Sigmoid colon (tissue), 7 donors: ENCODE measurements at places on chromosomes 12 and 14. TPM values are rescaled to one million over a fixed set of nuclear protein-coding genes. Genes with fewer than 3 reads are reported as not detected.
A peak's percentile ranks its signal among the peaks of the same experiment; 100 is the strongest.

- no peaks in the 10 kb centered on the region for H3K27me3 ChIP-seq
- peaks cover 44% of the 10 kb centered on the region for H3K4me1 ChIP-seq
- peak within 1 kb of the TSS; percentile 65 for H3K27ac ChIP-seq
- H3K4me3 ChIP-seq: peak within 1 kb of the TSS; percentile 76
- H3K36me3 ChIP-seq: no peaks in the 10 kb centered on the region
Measured at GRCh38 chr12:48817873-48818830, at the start of gene CACNB3. CACNB3 (plus strand) TSS chr12:48818496; CDS start chr12:48818930, 434 bp downstream.

- peak; percentile 95 for DNase-seq
- no peak overlapping the region for H3K4me3 ChIP-seq
- peak overlapping the region; percentile 64 for H3K27ac ChIP-seq
- peaks cover 16% of the 10 kb centered on the region for H3K4me1 ChIP-seq
- no peaks in the 10 kb centered on the region for H3K27me3 ChIP-seq
- peaks cover 72% of the 10 kb centered on the region for H3K36me3 ChIP-seq
Measured at GRCh38 chr12:57175428-57176138, 28.2 kb upstream of the LRP1-AS start.

DNA sequence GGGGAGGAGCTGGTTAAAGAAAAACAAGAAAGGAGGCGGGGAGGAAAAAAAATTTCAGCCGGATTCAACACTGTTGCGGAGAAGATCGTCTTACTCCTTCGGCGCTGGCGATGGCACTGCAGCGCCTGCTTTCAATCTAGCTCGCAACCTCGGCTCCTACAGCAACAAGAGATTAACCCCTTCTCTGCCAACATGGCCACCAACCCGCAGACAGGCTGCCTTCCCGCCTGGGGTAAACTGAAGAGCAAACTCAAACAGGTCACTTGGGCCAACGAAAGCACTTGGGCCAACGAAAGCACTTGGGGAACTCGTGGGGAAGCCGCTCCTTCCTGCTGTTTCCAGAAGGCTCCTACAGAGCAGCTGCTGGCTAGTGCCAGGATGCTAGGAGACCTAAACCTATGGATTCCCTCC lies 73.7 kb downstream of the CIT start:
- H3K27ac ChIP-seq: no peak overlapping the region
- no peaks in the 10 kb centered on the region for H3K36me3 ChIP-seq
- H3K27me3 ChIP-seq: peaks cover 6% of the 10 kb centered on the region
- peak overlapping the region; percentile 16 for H3K4me3 ChIP-seq
- DNase-seq: no peak
- H3K4me1 ChIP-seq: peaks cover 25% of the 10 kb centered on the region

- H3K36me3 ChIP-seq: no peaks in the 10 kb centered on the region
- peaks cover 15% of the 10 kb centered on the region for H3K27me3 ChIP-seq
- H3K27ac ChIP-seq: no peak overlapping the region
- H3K4me3 ChIP-seq: no peak overlapping the region
- peaks cover 17% of the 10 kb centered on the region for H3K4me1 ChIP-seq
- DNase-seq: no peak
Measured at GRCh38 chr12:51393676-51394545, 2.7 kb upstream of the GALNT6 start.

DNA sequence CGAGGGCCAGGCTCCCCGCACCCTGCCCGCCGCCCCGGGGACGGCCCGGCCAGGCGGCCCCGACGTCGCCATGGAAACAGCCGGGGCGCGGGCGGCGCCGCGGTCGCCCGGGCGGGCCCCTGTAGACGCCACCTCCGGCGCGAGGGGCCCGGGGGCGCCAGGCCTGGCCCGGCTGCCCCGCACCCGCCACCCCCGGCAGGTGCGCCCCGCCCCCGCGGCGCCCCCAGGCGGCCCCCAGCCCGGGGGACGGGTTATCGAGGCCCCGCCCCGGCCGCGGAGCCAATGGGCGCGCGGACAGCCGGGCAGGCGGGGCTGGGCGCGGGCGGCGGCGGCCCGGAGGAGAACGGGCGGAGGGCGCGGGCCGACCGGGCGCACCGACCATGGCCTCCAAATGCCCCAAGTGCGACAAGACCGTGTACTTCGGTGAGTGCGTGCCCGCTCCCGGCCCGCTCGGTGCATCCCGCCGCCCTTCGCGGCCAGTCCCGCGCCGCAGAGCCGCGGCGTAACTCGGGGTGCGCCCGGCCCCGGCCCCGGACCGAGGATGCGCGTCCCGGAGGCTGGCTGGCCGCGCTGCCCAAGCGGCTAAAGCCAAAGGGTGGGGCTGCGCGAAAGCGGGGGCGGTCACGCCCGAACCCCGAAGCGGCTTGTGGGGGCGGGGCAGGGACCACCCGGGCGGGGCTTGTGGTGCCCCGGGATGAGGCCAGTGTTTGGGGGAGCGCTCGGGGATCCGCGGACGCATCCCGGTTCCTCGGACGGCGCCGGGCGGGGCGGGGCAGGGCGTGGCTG lies at the start of gene CRIP2:
CRIP2 (plus strand) TSS at position 339 of the 786 bp plus-strand sequence; CDS start at position 381, 42 bp downstream.
- H3K36me3 ChIP-seq: peaks cover 5% of the 10 kb centered on the region
- H3K27me3 ChIP-seq: peaks cover 61% of the 10 kb centered on the region
- H3K4me1 ChIP-seq: no peaks in the 10 kb centered on the region
- H3K4me3 ChIP-seq: peak within 1 kb of the TSS; percentile 55

GRCh38 chr14:20557212-20557542 lies 3.7 kb downstream of the RNASE9 start:
- H3K27ac ChIP-seq: no peak overlapping the region
- no peaks in the 10 kb centered on the region for H3K4me1 ChIP-seq
- no peaks in the 10 kb centered on the region for H3K36me3 ChIP-seq
- H3K27me3 ChIP-seq: no peaks in the 10 kb centered on the region
- H3K4me3 ChIP-seq: no peak overlapping the region

CMAS gene
- 35.1 TPM for total RNA-seq

GPR162 gene
- 16.1 TPM for total RNA-seq

OR5AU1 gene
- not detected for total RNA-seq

TTC9 gene
- total RNA-seq: 0.71 TPM
